ENCODE measurements at places on chromosomes 12 and 14.

DNA sequence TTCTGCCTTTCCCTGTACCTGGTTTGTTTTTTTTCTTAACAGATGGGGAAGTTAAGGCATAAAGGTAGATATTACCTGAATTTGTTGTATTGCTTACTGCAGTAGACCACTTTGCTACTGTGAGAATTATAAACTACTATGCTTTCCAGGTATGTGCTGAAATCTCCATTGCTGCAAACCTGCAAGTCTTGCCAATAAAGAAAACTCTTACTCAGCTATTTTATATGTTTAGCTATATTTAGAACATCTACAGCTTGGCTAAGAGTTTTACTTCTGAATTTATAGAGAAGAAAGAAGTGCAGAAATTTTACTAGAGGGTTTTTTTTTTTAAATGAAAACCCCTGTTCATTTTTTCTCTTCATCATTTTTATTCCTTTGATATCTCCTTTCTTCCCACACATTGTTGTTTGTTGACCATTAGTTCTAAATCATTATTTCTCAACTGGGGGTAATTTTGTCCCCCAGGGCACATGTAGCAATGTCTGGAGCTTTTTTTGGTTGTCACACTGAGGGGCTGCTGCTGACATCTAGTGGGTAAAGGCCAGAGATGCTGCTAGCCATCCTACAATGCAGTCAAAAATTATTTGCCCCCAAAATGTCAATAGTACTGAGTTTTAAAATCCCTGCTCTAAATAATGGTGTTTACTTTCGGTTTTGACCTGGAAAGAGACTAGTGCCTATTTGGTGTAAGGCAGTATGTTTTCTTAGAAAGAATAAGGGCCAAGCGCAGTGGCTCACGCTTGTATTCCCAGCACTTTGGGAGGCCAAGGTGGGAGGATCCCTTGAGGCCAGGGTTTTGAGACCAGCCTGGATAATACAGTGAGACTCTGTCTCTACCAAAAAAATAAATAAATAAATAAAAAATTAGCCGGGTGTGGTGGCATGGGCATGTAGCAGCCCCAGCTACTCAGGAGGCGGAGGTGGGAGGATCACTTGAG, 48.6 kb downstream of the PCNX1 start:
- no peak for DNase-seq

- DNase-seq: no peak
Measured at GRCh38 chr12:126418400-126418799, 1353.2 kb downstream of the AACS start.

- DNase-seq: no peak
Measured at GRCh38 chr12:131771965-131772364, 56.2 kb upstream of the MMP17 start.

- DNase-seq: no peak
Measured at GRCh38 chr14:71539650-71540285, 392.5 kb upstream of the RGS6 start.

- DNase-seq: no peak
Measured at GRCh38 chr14:62110941-62111340, 348.7 kb downstream of the SNAPC1 start.

DNA sequence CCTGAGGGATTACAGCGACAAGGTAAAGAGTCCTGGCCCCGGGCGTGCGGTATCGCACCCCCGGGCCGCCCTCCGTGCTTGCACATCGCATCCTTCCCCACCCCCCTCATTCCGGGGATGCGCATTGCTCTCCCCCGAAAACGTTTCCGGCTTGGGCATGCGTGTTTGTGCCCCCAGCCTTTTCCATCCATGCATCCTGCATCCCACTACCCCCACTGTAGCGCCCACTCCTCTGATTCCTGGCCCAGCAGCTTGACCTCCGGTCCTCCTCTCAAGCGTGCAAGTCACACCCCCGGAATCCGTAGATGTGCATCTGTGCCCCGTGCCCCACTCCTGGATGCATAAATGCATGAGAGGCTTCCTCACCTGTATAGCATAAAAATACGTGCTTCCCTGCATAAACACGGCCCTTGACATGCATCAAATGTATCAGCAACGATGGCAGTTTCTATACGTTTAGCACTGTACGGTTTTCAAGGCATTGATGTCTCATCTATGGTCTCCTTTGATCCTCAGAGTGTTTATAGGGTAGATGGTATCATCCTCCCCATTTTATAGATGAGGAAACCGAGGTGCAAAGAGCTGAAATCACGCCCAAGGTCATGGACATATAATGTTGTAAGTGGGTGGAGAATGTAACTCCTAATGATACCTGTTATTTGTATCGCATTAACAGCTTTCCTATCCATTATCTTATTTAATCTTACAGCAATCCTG, 484 bp downstream of the RIC8B start:
- peak; percentile 18 for DNase-seq

DNA sequence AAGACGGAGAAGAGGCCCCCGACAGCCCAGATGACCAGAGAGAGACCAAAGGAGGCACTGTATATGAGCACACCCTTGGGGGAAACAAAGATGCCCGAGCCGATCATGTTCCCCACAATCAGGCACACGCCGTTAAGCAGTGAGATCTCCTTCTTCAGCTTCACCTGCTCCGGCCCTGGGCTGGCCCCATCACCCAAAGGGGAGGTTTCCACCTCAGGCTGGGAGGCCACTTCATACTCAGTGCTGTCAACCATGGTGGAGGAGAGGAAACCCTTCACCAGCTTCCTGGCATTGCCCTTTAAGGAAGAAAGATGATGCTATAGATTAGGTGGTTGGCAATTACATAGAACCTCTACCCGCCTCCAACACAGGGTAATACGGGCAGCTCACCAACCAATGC, 2.1 kb downstream of the SLC7A7 start:
- DNase-seq: no peak

DNA sequence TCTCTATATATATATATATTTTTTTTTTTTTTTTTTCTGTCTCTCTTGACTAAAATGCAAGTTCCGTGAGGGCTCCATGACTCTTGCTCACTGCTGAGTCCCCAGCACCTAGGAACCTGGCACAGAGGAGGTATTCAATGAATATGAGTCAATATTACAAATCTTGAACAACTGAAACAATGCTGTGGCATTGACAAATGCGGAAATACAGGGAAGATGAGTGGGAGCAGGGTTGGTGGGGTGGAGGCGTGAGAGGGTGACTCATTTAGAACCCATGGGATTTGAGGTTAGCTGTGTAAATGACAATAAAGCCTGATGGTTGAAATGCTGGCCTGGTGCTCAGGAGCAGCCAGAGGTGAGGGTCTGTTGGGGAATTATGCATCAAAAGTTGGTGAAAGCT, 121.7 kb upstream of the FUT8 start:
- no peak for DNase-seq

DNA sequence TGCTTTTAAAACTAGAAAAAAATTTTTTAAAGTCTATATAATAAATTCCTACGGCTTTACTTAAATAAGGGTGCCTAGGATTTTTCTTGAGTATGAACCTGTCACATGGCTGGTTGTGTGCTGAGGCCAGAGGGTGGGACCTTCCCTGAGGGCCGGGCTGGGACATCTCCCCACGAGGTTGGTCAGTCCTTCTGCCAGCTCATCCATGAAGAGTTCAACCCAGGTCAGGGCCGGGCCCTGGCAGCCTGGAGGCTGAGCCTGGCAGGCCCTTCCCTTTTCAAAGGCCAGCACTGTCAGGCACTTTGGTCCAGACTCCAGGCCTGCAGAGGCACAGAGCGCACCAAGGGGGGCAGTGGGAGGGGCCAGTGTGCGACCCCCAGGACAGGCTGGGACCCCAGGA, 31.7 kb downstream of the TNFAIP2 start:
- DNase-seq: no peak

- no peak for DNase-seq
Measured at GRCh38 chr12:46219877-46220655, 48.8 kb downstream of the SLC38A1 start.

DNA sequence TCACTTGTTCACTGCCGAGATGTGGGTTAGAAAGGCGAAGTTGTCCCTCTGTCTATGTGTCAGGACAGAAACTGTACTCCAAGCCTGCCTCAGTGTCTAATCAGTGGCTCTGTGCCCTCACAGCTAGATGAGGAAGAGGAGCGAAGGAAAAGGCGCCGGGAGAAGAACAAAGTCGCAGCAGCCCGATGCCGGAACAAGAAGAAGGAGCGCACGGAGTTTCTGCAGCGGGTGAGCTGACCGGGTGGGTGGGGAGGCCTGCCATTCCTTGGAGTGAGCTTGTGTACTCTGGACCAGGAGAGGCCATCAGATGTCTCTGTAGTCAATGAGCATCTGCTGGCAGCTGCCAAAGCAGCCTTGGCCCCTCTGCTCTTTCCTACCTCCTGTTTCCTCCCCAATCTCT, 33.5 kb downstream of the JDP2 start:
- DNase-seq: no peak

DNA sequence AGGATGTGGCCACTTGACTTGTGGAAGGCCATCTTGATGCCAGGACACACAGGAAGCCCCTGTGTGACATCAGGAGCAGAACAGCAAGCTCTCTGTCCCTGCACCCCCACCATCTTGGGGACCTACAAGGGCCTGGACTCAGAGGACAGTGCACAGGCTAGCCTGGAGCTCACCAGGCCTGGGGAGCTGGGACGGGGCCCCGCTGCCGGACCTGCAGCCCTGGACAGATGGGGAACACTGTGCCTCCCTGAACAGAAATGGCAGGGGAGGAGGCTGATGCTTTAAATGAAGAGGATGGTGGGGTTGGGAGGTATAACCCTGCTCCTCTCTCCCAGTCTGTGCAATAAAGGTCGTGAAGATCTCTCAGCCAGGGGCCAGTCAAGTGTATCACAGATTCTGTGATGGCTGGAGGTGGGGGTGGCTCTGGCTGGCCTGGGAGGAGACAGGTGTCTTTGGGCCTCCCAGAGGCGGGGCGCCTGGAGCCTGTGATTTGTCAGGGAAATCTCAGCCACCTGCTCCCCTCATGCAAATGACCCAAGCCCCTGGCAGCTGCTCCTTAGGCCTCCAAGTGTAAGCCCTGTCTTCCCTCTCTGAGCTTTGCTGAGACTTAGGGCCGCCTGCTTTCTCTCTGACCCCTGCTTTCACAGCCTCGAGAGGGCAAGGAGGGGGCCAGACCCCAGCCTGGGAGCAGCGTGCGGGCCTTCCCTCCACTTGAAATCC, 1.1 kb upstream of the GNB3 start:
- DNase-seq: no peak

DNA sequence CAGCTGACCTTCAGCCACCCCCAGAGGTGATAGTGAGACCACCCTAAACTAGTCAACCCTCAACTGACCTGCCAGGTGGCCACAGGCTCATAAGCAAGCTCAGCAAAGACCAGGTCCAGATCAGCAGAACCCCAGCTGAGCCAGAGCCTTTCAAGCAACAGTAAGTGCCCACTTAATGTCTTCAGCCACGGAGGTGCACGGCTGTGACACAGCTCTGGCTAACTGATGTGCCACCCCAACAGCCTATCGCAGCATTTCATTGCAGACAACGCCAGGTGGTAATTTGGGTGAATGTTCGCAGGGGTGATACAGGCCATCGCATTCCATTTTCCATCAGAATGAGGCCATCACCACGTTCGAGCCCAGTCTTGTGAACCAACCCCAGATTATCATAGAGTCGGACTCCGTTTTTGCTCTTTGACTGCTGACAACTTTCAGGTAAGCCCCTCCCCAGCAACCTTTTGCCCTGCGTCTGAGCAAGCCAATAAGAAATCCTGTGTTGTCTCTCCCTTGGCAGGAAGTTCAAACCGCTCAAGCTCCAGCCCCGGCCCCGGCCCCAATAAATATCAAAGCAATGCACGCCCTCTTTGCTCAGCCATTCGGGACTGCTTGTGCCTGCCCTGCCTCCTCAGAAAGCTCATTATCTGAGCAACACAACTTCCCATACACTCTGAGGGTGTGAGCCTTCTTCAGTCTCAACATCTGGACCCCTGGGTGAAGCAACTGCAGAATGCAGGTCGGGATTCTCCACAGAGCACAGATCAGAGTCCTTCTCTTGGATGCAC, 44.4 kb downstream of the JAG2 start:
- no peak for DNase-seq

- DNase-seq: peak; percentile 57
Measured at GRCh38 chr12:59164991-59165718, 244.9 kb upstream of the LRIG3 start.

DNA sequence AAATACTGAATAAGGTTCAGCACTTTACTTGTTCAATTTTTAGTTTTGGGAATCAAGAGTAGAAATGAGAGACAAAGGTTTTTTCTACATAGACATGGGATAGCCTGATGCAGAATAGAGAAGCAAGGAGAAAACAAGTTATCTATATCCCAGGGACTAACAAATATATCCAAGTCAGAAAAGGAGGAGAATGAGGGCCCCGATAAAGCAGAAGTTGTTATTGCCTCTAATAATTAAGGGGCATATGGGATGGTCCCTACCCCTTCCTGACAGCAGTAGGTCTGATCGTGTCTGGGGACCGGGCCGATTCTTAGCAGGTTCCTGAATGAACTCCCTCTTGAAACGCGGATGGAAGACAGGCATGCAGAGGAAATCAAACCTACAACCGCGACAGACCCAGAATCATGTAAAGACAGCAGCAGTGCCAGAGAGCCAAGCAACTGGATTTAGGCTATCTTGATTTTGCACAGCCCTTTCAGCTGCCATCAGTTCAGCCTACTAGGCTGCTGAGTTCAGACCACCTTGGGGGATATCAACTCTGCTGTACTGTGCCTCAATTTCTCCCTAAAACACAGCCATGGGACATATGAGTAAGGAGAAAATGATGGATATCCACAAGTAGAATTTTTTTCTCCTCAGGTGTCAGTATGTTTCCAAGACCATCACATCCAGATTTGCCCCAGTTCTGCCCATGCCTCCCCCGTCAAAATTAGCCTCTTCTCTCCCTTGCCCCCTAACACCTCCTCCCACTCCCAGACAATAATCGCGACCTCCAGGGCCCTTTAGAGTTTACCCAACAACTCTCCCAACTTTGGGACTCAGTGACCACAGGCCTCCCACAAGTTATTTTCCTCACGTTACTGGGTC, 706 bp downstream of the PRMT5 start:
- DNase-seq: no peak

- no peak for DNase-seq
Measured at GRCh38 chr12:105352052-105352451, 21.6 kb downstream of the C12orf75 start.

- DNase-seq: no peak
Measured at GRCh38 chr12:12305568-12306300, 38.9 kb upstream of the LRP6 start.

GRCh38 chr12:44717612-44718011, 158.5 kb downstream of the NELL2 start:
- DNase-seq: no peak

All from NCI-H748 treated with DMSO at 0.1 percent for 48 hours (cell line).